ENCODE measurements at places on chromosomes 2 and 18. TPM values are rescaled to one million over a fixed set of nuclear protein-coding genes. Genes with fewer than 3 reads are reported as not detected.

Gene MC2R
- not detected for total RNA-seq

Gene TRIP12
- total RNA-seq = 143 TPM

Gene DYNAP
- total RNA-seq = not detected

Gene PUM2
- 62.5 TPM for total RNA-seq

Gene KDSR
- 37.2 TPM for total RNA-seq

Gene TOGARAM2
- total RNA-seq = 7.1 TPM

Gene POU3F3
- not detected for total RNA-seq

Gene OSR1
- 4.1 TPM for total RNA-seq

Gene STEAP3
- total RNA-seq = 27.0 TPM

Gene SMYD1
- total RNA-seq = 1.6 TPM

Gene MYOM1
- 8.3 TPM for total RNA-seq

GRCh38 chr2:50535256-50535655 is 496.7 kb downstream of the NRXN1 start:
- no peak for DNase-seq

- no peak for DNase-seq
Measured at GRCh38 chr2:55995211-55995610, 71.6 kb upstream of the EFEMP1 start.

DNA sequence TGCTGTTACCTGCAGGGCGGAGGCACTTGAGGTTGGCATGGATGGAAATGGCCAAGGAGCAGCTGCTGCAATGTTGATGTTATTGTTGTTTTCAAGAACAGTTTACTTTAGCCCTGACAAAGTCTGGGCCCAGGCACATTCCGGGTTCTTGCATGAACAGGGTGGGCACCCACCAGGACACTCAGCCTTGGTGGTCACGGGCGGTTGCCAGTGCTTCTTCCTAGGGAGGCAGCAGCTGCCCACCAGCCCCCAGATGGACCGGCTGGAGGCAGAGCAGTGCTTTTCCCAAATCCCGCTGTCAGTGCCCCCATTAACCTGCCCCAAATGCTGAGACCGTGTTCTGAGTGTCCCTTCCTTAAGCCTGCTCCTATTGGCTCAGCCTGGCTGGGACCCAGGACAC is 38.5 kb upstream of the B3GNT7 start:
- no peak for DNase-seq

- no peak for DNase-seq
Measured at GRCh38 chr2:145931781-145932395, 1412.0 kb upstream of the ZEB2 start.

GRCh38 chr2:223036790-223037444 is 15.1 kb upstream of the KCNE4 start:
- DNase-seq = no peak

DNA sequence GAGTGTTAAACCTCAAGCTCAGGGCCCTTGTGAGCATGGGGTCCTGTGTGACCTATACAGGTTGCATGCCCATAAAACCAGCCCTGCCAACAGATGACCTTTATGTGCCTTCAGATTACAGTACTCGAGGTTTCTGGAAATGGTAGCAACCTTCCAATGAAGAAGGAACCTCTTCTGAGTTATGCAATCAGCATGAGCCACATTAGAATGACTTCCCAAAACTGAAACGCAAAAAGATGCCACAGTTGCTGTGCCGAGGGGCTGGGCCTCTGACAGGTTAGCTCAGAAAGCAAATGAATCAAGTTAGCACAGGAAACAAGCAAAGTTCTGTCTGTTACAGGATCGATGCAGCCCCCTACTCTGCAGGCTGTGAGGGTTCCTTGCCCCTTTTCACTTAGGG is 37.7 kb downstream of the TGFA start:
- DNase-seq = no peak

DNA sequence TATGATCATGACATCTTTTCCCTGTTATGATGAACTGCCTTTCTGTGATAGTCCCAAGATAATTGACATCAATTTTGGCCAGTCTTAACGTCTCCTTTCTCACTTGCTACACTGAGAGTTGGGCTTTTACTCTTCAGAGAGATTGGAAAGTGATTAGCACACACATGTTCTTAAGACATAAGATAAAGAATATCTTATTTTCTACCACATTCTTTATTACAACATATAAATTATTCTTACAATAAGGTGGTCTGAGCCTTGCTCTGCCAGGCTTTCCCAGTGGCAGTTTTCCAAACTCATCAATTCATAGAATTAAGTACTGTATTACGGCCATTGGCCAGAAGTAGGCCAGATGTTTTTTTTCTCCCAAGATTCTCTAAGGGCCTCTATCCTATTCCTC is 5.7 kb upstream of the DSC3 start:
- DNase-seq = no peak

- no peak for DNase-seq
Measured at GRCh38 chr18:42025974-42026625, 71.1 kb downstream of the PIK3C3 start.

GRCh38 chr18:21830532-21830931 is 89.9 kb downstream of the MIB1 start:
- DNase-seq = no peak

GRCh38 chr18:44893045-44893706 is 212.5 kb downstream of the SETBP1 start:
- DNase-seq = no peak

DNA sequence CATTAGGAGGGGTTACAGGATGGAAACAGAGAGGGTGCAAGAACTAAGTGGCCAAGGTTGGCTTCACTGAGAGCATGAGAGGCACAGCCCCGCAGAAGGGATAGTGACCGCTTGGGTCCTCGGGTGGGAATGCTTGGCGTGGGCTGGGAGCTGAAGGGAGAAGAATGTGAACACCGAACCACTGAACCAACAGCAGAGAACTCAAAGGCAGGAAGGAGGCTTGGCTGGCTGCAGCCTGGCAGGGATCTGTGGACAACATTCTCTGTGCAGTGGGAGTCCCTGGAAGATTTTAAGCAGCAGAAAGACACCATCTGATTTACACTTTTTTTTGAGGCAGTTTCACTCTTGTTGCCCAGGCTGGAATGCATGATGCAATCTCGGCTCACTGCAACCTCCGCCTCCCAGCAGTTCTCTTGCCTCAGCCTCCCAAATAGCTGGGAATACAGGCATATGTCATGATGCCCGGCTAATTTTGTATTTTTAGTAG is 33.9 kb downstream of the SOWAHC start:
- DNase-seq = no peak

GRCh38 chr2:119755906-119756305 is 3.8 kb upstream of the PTPN4 start:
- DNase-seq = no peak

- no peak for DNase-seq
Measured at GRCh38 chr2:33205693-33206434, 259.1 kb downstream of the LTBP1 start.

DNA sequence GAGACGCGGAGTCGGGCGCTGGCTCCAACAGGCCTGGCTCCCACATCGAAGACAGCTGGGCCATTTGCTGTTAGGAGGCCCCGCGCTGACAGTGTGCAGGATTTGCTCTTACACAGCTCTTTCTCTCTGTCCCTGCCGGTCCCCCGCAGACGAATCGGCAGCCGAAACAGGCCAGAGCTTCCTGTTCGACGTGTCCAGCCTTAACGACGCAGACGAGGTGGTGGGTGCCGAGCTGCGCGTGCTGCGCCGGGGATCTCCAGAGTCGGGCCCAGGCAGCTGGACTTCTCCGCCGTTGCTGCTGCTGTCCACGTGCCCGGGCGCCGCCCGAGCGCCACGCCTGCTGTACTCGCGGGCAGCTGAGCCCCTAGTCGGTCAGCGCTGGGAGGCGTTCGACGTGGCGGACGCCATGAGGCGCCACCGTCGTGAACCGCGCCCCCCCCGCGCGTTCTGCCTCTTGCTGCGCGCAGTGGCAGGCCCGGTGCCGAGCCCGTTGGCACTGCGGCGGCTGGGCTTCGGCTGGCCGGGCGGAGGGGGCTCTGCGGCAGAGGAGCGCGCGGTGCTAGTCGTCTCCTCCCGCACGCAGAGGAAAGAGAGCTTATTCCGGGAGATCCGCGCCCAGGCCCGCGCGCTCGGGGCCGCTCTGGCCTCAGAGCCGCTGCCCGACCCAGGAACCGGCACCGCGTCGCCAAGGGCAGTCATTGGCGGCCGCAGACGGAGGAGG is 3.5 kb downstream of the GDF7 start:
- DNase-seq = no peak

GRCh38 chr2:61994531-61994930 is 89.1 kb downstream of the COMMD1 start:
- no peak for DNase-seq

GRCh38 chr2:69741229-69741574 is 732 bp upstream of the ANXA4 start:
- DNase-seq = peak; percentile 69

DNA sequence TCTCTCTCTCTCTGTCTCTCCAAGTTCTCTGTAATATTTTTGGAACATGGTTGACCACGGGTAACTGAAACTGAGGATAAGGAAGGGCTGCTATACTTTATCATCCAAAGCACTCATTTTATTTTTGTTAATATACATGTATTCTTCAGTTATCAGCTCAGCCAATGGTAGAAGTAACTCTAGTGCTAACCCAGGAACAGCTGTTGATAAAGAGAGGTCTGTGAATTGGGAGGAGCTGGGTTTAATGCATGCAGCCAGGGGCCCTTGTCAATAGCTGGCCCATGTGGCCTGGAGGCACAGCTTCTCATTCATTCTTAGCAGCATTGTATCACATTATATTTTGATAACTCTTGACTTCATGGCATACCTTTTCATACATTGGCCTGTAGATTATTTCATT is 401.6 kb downstream of the EPHA4 start:
- no peak for DNase-seq

DNA sequence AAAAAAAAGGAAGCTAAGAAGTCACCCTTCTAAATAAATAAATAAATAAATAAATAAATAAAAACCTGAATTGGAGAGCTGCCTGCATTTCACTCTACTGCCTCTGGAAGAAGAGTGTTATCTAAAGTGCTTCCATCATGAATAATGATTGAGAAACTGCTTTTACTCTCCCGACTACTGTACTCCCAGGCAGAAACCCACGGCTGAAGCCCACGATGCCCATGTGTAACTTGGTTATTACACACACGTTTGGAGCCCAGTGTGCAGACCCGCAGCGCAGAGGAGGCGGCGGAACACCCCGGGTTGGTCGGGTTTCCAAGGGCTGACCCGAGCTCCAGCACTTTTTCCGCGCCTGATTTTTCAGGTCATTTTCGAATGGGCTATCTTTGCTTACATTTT is 697 bp upstream of the SPATS2L start:
- DNase-seq = peak; percentile 31

DNA sequence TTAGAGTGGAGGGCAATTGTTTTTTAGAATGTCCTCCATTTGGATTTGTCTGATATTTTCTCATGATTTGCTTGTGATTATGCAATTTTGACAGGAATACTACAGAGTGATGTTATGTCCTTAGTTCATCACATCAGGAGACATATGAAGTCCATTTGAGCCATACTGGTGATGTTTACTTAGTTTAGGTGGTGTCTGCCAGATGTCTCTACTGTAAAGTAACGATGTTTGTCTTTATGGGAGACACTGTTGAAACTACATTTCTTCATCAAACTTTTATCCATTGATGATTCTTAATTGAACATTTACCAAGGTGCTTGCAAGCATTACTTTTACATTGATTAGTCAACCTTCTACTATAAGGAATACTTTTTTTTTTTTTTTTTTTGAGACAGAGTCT is 4.9 kb upstream of the SNORC start:
- DNase-seq = no peak

DNA sequence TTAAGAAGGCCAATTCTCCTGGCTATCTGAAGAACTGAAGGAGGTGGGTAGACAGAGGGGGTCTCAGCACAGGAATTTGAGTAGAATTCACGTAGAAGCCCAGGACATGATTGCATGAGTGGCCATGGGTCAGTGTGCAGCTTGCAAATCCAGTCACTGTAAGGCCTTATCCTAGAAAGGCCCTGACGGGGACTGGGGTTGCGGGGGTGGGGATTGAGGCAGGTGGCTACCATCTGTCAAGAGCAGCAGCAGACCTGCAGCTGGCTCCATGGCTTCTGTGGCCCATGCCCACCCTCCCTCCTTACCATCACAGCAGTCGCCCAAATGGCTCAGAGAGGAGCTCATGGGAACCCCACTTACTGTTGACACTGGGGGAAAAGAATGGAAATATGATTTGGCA is 34.6 kb upstream of the SLC14A1 start:
- DNase-seq = no peak

DNA sequence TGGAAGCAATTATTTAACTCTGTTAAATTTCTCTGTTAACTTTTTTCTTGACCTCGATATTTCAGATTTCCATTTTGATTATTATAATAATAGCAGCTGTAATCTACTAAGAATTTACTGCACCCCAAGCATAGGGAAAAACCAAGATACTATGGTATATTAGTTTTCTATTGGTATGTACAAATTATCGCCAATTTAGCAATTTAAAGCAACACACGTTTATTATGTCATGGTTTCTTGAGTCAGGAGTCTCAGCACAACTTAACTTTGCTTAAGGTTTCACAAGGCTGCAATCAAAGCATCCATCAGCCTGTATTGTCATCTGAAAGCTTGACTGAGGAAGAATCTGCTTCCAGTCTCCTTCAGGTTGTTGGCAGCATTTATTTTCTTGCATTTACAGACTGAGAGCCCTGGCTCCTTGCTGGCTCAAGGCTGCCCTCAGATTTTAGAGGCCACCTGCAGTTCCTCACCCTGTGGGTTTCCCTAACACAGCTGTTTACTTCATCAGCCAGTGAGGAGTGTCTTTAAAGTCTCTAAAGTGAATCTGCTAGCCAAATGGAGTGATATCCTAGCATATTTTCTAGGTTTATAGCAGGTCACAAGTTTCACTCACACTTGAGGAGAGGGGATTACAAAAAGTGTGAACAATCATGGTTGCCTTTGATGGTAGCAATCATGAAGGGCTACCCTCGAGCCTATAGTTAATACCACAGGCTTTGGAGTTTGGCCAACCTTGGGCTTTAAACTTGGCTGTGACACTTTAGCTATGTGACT is 4.4 kb upstream of the VPS54 start:
- DNase-seq = no peak

DNA sequence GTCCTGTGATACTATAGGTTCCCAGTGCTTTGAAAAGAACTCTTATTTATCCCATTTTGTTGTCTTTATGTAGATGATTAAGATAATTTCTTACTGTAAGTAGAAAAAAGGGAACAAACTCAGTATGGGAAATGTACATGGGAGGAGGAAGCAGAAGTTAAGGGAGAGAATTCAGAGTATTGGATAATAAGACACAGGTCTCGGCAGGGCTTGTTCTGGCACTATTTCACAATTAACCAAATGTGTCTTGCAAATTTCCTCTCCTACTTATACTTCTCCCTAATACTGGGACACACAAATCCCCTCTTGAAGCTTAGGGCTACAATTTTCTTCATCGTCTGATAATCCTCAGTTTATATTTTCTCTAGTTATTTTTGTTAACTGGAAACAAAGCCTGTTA is 744.0 kb downstream of the ADCYAP1 start:
- no peak for DNase-seq

- DNase-seq = no peak
Measured at GRCh38 chr2:159460227-159460626, 156.1 kb downstream of the BAZ2B start.
